ENCODE measurements at places on chromosomes 5 and 9. TPM values are rescaled to one million over a fixed set of nuclear protein-coding genes. Genes with fewer than 3 reads are reported as not detected.

DNA sequence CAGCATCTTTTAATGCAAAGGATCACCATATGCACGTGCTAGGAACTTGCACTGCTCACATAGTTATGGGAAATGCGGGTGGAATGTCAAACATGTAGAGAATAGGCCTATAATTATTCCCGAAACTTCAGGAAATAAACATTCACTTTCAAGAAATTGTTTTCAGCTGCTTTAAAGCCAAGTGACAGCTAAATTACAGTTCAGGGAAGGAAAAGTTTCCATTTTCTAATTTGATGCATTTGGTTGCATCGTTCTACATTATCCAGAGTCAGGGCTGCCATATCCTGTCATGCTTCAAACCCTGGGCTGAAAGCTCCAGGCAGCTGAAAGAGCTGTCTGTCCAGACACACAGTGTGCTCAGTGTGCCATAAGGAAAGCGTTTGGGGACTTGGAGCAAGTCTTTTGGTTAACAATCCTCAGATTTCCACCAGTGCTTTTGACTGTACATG, 518.1 kb downstream of the CSNK1G3 start:
- no peaks in the 10 kb centered on the region for H3K27me3 ChIP-seq
- H3K4me3 ChIP-seq, result no peak overlapping the region
- no peaks in the 10 kb centered on the region for H3K4me1 ChIP-seq
- H3K36me3 ChIP-seq, result no peaks in the 10 kb centered on the region

- no peak overlapping the region for H3K27ac ChIP-seq
- no peaks in the 10 kb centered on the region for H3K27me3 ChIP-seq
- H3K4me1 ChIP-seq, result no peaks in the 10 kb centered on the region
- no peaks in the 10 kb centered on the region for H3K36me3 ChIP-seq
Observed at GRCh38 chr5:110179321-110179720, 489.6 kb downstream of the MAN2A1 start.

GRCh38 chr5:54224103-54224826, 86.1 kb downstream of the ARL15 start:
- H3K4me1 ChIP-seq, result no peaks in the 10 kb centered on the region
- no peak overlapping the region for H3K27ac ChIP-seq
- H3K36me3 ChIP-seq, result no peaks in the 10 kb centered on the region
- DNase-seq, result no peak
- H3K27me3 ChIP-seq, result no peaks in the 10 kb centered on the region

The TENT4A gene
- 37.0 TPM for total RNA-seq

GRCh38 chr5:175288048-175288621, 155.8 kb downstream of the DRD1 start:
- no peaks in the 10 kb centered on the region for H3K27me3 ChIP-seq
- H3K4me1 ChIP-seq, result peaks cover 3% of the 10 kb centered on the region

The RFESD gene
- 3.4 TPM for total RNA-seq

The ATG10 gene
- total RNA-seq, result 10.3 TPM

GRCh38 chr9:70428781-70429180, 14.3 kb upstream of the KLF9 start:
- H3K4me3 ChIP-seq, result no peak overlapping the region
- H3K4me1 ChIP-seq, result no peaks in the 10 kb centered on the region
- no peaks in the 10 kb centered on the region for H3K36me3 ChIP-seq
- H3K27me3 ChIP-seq, result no peaks in the 10 kb centered on the region
- no peak for DNase-seq

DNA sequence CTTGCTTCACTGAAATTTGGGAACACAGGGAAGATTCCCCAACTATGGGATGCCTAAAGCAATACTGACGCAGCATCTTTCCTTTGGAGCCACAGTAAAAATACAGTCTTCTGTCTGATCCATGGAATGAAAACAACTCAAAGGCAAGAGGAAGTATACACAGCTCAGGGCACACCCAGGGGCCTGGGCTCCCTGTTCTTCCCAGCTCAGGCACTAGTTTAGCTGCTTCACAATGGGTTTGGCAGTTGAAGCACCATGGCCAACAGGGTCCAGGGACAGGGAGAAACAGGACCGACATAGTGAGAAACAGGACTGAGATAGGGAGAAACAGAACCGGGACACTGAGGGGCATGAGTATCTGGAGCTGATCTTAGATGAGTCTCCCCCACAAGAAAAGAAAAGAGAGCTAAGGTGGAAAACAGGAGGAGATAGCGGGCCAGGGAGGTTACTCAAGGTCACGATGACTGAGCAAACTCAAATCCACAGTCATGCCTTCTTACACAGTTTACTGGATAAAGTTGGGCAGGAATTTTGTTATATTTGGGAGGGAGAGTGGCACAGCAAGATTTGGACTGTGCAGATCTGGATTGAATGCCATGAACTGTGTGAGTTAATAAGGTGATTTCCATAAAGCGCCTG, 198.8 kb downstream of the SMARCA2 start:
- no peaks in the 10 kb centered on the region for H3K36me3 ChIP-seq
- H3K4me3 ChIP-seq, result no peak overlapping the region
- H3K27me3 ChIP-seq, result no peaks in the 10 kb centered on the region
- no peak overlapping the region for H3K27ac ChIP-seq
- H3K4me1 ChIP-seq, result no peaks in the 10 kb centered on the region

- H3K27ac ChIP-seq, result no peak overlapping the region
- no peak overlapping the region for H3K4me3 ChIP-seq
- H3K4me1 ChIP-seq, result peaks cover 8% of the 10 kb centered on the region
- H3K27me3 ChIP-seq, result no peaks in the 10 kb centered on the region
- no peak for DNase-seq
Observed at GRCh38 chr5:146205499-146206202, 2.2 kb downstream of the RBM27 start.

The CATSPER3 gene
- 0.63 TPM for total RNA-seq

DNA sequence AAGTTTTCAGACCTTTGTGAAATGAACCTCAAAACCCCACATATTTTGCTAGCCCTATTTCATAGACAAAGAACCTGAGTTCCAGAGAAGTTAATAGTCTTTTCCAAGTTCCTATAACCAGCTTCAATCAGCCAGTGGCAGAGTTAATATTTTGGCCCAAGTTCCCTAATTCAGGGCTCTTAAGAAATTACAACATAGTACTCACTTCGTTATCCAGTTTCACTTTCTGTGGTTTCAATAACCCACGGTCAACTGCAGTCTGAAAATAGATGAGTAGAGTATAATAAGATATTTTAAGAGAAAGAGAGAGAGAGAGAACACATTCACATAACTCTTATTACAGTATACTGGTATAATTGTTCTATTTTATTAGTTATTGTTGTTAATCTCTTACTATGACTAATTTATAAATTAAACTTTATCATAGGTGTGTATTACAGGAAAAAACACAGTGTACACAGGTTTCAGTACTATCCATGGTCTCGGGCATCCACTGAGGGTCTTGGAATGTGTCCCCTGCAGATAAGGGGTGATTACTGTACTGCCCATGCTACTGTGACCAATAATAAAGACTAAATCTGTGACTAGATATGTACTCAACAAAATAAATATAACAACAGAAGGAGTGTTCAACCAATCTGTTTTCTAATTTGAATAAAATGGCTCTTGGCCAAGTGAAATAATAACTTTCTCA, 9.3 kb upstream of the MYOT start:
- peak overlapping the region; percentile 35 for H3K4me3 ChIP-seq
- H3K4me1 ChIP-seq, result peaks cover 3% of the 10 kb centered on the region
- no peak overlapping the region for H3K27ac ChIP-seq
- no peaks in the 10 kb centered on the region for H3K36me3 ChIP-seq

The PIGO gene
- 12.0 TPM for total RNA-seq

DNA sequence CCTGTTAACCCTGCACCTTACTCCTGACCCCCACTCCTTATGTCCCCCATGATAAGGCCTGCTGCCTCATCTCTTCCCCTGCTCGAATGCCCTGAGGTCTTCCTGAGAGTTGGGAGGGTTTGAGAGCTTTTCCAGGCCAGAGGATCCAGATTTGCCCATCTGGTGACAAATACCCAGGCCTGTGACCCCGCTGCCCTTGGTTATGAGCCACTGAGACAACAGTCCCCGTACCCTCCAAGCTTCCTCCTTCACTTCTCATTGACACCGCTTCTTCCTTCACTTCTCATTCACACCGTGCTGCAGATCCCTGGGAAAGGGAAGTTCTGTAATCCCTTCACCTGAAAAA, 593 bp downstream of the GM2A start:
- no peak for DNase-seq
- H3K4me1 ChIP-seq, result peaks cover 4% of the 10 kb centered on the region
- no peaks in the 10 kb centered on the region for H3K27me3 ChIP-seq
- H3K4me3 ChIP-seq, result peak overlapping the region; percentile 92

DNA sequence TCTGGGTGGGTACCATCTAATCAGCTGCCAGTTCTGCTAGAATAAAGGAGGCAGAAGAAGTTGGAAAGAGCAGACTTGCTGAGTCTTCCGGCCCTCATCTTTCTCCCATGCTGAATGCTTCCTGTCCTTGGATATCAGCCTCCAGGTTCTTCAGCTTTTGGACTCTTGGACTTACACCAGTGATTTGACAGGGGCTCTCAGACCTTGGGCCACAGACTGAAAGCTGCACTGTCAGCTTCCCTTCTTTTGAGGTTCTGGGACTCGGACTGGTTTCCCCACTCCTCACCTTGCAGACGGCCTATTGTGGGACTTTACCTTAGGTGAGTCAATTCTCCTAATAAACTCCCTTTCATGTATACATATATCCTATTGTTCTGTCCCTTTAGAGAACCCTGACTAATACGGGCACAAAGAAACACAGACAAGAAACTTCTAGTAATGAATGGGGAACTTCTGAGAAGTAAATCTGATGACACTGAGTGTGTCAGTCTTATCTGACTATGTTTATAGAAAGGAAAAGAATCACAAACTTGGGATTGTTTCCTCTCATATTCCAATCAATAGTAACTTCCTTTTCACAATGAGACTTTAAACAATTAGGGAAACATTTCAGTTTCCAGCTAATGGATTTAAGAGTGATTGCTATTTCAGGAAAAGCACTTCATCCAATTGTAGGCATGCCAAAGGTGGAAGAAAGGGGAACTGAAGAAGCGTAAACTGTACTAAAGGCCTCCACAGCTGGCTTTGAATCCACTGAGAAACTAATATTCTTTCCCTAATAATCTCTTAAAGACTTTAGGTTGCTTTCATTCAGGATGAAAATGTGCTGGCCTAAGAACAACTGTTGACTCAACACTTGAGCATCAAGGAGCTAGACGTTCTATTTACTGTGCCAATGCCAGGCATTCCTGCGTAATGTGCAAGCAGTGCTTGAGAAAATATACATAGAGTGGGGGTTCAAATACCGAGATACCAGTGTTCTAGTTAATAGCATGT, 127.9 kb upstream of the PTGER4 start:
- no peaks in the 10 kb centered on the region for H3K36me3 ChIP-seq
- DNase-seq, result no peak
- H3K27me3 ChIP-seq, result no peaks in the 10 kb centered on the region

The MRPS2 gene
- total RNA-seq, result 16.1 TPM

DNA sequence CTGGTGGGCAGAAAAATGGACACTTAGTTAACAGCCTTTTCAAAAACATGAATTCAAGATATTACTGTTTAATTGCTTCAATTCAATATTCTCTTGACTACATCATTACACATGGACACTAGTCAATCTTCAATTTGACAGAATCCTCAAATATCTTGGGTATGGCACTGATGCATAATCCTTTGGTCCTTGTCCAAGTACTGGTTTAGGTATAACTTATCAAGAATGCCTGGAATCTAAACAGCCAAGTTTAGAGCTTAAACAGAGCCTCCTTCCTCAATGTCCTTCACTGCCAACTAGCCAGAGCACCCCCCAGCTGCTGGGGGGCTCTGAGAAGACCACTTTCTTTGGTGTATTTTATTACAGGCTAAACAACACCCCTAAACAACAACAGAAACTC, 61.6 kb upstream of the ERCC6L2 start:
- DNase-seq, result no peak
- no peak overlapping the region for H3K27ac ChIP-seq
- H3K4me1 ChIP-seq, result no peaks in the 10 kb centered on the region
- H3K36me3 ChIP-seq, result no peaks in the 10 kb centered on the region
- H3K4me3 ChIP-seq, result no peak overlapping the region
- no peaks in the 10 kb centered on the region for H3K27me3 ChIP-seq

The GLRA1 gene
- total RNA-seq, result not detected

DNA sequence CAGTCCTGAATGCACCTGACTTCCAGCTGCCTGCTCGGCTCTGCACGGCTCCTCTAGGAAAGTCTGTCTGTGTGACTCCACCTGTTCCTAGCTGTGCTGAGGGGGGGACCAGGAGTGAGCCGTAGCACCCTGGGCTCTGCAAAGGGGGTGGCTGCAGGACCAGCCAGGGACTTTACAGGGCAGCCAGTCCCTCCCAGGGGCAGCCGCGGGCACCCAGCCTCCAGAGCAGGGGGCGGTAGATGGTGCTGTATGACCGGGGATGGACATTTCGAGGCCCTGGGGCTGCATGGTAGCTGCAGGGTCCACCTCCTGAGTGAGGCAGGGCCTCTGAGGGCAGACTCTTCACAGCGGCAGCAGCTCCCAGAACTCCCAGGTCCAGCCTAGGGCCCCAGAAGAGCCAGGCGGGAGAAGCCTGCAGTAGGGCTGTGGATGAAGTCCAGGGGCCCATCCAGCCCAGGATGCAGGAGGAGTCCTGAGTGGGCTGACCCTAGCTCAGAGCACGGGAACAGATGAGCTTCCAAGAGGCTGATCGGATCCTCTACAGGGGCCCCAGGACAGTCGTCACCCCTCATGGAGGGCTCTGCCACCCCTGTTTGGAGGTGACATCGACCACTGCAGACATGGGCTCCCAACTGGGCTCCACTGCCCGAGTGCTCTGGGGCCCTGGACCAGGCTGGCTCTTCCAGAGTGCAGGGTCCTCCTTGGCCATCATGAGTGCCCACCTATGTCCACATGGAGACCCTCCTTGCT, 105.4 kb downstream of the ZNF354C start:
- H3K4me3 ChIP-seq, result no peak overlapping the region
- H3K36me3 ChIP-seq, result no peaks in the 10 kb centered on the region
- H3K4me1 ChIP-seq, result no peaks in the 10 kb centered on the region
- no peak for DNase-seq

The SOHLH1 gene
- total RNA-seq, result not detected

GRCh38 chr5:42842921-42843641, 31.4 kb upstream of the SELENOP start:
- no peak overlapping the region for H3K27ac ChIP-seq
- H3K27me3 ChIP-seq, result no peaks in the 10 kb centered on the region
- H3K4me1 ChIP-seq, result no peaks in the 10 kb centered on the region
- no peak overlapping the region for H3K4me3 ChIP-seq
- no peak for DNase-seq

The HTR1A gene
- total RNA-seq, result not detected

The SPATA31E1 gene
- total RNA-seq, result not detected

The PTPN3 gene
- total RNA-seq, result 22.9 TPM

DNA sequence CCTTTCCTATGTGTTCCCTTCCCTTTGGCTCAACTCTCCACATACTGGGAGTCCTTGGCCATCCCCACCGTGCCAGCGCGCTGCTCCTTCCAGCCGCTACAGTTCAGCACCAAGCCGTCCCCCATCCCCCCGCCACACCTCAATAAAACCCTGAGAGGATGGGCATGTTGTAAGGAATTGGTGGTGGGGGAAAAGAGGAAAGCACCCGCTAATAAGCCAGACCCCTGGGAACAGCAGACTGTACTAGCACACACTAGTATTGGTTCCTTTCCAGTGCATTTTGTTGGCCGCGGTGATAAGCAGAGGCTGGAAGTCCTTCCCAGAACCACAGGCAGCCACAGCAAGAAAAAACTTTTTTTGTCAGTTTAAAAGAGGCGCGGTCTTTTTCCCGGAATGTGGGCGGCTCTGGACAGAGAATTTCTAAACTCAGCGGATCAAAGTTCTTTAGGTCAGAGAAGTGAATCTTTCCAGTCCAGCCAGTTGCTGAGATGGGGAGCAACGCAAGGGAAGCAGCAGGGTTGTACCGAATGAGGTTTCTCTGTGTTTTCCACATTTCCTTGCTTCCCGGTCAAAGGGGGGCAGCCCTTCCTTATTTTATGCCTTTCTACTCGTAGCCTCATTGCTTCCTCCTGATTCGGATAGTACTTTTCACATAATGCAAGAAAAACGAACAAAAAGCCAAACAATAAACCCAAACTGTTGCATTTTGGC, 2.1 kb downstream of the CHSY3 start:
- H3K4me1 ChIP-seq, result no peaks in the 10 kb centered on the region
- H3K27me3 ChIP-seq, result no peaks in the 10 kb centered on the region
- DNase-seq, result peak; percentile 55
- H3K27ac ChIP-seq, result no peak overlapping the region
